NCI-H1048 (cell line): ENCODE measurements at places on chromosomes 16 and 17.

- no peak for DNase-seq
These were observed 762.0 kb downstream of the KCNJ18 start for GRCh38 chr17:22454070-22454999.

DNA sequence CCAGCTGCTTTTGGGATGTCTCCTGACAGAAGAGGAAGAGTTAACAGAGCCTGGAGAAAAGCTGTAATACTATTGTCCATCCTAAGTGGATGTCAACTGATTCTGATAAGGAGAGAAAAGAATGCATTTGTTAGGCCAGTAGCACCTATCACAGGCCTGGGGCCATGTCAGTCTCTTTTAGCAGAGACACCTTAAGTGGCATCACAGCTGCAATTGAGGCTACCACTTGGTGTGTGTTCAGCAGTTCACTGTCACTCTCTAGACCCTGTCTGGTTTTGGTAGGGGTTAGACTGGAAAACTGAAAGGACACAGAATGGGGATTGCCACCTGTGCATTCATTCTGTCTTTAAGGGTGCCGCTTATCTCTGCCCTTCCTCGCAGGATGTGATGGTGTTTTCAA is 42.0 kb downstream of the PSMD12 start:
- DNase-seq, result no peak

DNA sequence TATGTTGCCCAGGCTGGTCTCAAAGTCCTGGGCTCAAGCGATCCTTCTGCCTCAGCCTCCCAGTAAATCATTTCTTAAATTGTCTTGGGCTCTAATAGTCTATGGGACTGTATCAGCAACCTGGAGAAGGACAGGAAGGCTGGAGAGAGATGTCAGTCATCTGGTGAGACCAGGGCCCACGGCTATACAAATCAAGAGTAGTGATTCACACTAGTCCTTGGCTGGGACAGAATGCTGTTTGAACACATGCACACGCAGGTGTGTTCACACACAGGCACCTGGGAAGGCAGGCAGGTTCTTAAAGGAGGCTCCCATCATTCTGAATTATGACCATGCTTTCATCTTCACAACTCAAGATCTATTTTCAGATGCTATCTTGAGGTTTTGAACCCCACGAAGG is 14.1 kb downstream of the NQO1 start:
- DNase-seq, result no peak

DNA sequence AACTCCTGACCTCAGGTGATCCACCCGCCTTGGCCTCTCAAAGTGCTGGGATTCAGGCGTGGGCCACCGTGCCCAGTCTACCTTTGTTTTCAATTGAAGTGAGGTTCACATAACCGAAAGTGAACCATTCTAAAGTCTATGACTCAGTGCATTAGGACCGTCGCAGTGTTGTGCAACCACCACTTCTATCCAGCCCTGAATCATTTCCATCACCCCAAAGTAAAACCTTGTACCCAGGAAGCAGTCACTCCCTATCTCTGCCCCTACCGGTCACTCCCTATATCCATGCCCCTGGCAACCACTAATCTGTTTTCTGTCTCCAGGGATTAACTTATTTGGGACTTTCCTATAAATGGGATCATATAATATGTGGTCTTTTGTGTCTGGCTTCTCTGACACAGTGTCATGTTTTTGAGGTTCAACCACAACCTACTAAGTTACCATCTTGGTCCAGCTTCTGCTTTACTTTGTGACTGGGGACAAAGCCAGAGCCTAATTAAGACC is 28.3 kb upstream of the CDC42EP4 start:
- no peak for DNase-seq

- DNase-seq, result no peak
These were observed 32.7 kb upstream of the LRRC37A start for GRCh38 chr17:46262271-46262670.

DNA sequence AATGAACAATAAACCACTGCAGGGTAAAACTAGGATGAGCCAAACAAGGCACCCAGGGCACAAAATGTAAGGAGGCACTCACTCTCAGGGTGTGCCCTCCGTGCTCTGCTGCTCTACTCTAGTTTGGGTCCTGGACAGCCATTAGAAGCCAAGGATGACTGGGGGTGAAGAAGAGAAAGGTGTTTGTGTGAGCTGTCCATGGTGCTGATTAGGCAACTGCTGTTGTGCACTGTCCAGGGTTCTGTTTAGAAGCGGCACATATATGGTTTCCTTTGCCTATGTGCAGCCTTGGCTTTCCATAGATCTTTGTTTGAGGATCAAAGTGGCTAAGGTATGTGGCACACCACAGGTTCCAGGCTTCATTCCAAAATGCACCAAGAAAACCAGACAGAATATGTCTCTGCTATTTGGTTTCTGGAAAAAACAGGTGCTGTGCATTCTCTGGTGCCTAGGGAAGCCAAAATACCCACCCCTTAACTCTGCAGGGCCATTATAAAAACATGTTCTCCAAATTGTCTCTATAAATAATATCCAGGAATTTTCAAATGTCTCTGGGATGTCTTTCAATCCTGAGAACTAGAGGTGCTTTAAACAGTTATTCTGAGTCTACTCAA is 123.5 kb downstream of the CBLN1 start:
- DNase-seq, result no peak

- no peak for DNase-seq
These were observed 15.4 kb downstream of the USP6 start for GRCh38 chr17:5131146-5131715.

GRCh38 chr16:12677502-12677901 is 126.2 kb downstream of the CPPED1 start:
- DNase-seq, result no peak

- no peak for DNase-seq
These were observed 440.6 kb downstream of the CDH8 start for GRCh38 chr16:61595605-61596004.

DNA sequence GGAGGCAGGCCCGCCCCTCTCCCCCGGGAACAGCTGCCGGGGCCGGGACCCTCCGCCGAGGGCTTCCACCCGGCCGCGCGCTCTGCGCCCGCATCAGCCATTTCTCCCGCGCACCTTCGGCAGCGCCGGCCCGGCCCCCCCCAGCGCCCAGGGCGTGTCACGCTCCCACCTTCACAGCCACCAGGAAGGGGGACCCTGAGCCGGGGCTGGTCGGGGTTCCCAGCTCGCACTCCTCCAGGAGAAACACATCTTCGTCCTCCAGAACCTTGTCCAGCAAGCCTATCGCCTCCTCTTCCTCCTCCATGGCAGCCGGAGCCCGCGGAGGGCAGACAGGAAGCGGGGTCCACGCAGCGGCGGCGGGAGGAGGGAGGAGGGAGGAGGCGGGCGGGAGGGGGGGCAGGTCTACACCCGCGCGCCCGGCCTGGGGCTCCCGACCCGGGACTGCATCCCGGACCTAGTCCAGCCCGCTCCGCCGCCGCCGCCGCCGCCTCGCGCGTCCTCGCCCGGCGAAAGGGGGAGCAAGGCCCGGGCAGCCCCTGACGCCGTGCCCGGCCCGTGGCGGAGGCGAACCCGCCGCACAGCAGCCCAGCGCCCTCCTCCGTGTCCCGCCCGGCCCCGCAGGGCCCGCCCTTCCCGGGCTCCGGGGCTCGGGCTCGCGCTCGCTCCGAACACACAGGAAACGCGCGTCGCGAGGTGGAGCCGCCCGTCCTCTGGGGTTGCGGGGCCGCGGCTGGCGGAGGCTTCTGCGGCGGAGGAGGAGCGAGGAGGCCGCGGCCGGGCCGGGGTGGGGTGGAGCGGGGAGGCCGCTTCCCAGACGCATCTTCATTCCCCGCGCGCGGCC is 70.8 kb downstream of the ABR start:
- no peak for DNase-seq

GRCh38 chr17:31653691-31654090 is 205.4 kb downstream of the COPRS start:
- DNase-seq, result no peak

DNA sequence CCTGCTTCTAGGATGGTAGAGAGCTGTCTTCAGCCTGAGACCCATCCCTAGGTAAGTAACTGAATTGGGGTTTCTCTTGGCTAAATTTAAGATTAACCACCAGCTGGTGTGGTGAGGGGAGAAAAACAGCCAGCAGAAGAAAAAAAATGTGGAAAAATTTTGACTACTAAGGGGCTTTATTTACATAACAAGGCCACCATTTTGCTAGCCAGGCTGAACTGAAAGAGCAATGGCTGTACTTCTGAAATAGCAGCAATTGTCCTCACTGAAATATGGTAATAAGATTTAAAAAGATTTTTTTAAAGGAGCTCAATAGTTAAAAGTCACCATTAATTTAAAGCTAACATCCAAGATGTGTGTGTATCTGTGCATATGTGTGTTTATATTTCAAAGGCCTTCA is 12.4 kb upstream of the TRIM25 start:
- no peak for DNase-seq

DNA sequence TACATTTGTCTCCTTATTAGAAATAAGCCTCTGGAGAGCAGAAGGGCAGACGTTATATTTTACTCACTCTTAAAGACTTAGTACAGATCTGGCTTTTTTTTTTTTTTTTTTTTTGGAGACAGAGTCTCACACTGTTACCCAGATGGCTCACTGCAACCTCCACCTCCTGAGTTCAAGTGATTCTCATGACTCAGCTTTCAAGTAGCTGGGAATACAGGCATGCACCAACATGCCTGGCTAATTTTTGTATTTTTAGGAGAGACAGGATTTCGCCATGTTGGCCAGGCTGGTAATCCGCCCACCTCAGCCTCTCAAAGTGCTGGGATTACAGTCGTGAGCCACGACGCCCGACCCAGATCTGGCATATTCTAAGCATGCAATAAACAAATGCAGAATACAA is 36.4 kb upstream of the TMEM97 start:
- DNase-seq, result no peak
